A172 (cell line): ENCODE measurements at places on chromosomes 11 and 22. TPM values are rescaled to one million over a fixed set of nuclear protein-coding genes. Genes with fewer than 3 reads are reported as not detected.

Gene MS4A3
- not detected in 2 replicates for total RNA-seq

Gene B4GALNT4
- total RNA-seq: 27.9 and 40.8 TPM in 2 replicates

Gene IGF2
- 0.67 and 0.90 TPM in 2 replicates for total RNA-seq

Gene MTFP1
- total RNA-seq: 16.6 and 17.1 TPM in 2 replicates

Gene IL17REL
- total RNA-seq: not detected in 2 replicates

Gene MUC5AC
- not detected in 2 replicates for total RNA-seq

Gene TMEM135
- 18.7 and 173 TPM in 2 replicates for total RNA-seq

Gene KCNJ11
- total RNA-seq: 0.09 and 0.26 TPM in 2 replicates

Gene MYRF
- 0.98 and 1.4 TPM in 2 replicates for total RNA-seq

Gene C1QTNF5
- total RNA-seq: not detected in 2 replicates

Gene C11orf16
- 0.31 TPM in 1 of 2 replicates, not detected in the other for total RNA-seq

Gene C11orf91
- not detected in 2 replicates for total RNA-seq

Gene MMP13
- total RNA-seq: 2.3 and 4.2 TPM in 2 replicates
